Stimulated activated CD4-positive, alpha-beta T cell treated with anti-CD3 and anti-CD28 coated beads, Interleukin-15, amount 100 ng/mL, for 24 hours (primary cell): ENCODE measurements at places on chromosomes 13 and 19.

- DNase-seq = no peak
Measured at GRCh38 chr13:44437356-44438233, 64.0 kb downstream of the SERP2 start.

DNA sequence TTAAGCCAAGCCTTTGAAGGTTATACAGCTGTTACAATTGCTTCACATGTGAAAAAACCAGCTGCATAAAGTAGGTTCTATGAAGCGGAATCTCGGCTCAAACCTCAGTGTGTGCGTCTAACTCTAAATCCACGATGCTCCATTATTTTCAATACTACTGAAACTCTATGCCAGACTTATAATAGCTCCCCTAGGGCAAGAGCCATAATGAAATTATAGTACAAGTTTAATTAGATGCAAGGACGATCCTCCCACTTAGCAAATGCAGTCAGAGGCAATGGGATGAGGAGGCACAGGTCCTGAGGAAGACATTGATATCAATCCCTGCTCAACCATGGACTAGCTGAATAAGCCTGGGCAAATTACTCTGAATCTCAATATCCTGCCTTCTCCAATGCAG lies 31.1 kb downstream of the SLC7A1 start:
- no peak for DNase-seq

- DNase-seq = peak; percentile 72
Measured at GRCh38 chr13:28100150-28101121, at the start of gene FLT3. FLT3 (minus strand) TSS chr13:28100576; CDS start chr13:28100510, 66 bp downstream.

GRCh38 chr13:102878481-102878880 lies 32.6 kb downstream of the ERCC5 start:
- no peak for DNase-seq

DNA sequence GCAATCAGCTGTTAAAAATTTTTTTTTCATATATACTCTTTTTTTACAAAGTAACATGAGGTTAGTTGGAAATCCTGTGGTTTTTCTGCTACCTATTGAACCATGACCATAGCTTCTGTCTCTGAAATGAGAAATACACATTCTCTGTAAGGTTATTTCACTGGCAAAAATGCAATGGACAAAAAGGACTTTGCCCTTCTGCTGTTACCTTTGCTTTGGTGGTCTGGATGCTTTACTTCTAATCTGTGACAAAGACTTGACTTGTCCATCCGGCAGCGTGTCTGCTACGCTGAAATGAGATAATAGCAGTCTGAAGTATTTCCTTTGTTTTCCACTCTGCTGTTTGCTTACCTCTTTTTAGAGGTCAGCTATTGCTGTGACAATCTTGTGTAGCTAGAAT lies 412.8 kb downstream of the SLITRK6 start:
- no peak for DNase-seq

DNA sequence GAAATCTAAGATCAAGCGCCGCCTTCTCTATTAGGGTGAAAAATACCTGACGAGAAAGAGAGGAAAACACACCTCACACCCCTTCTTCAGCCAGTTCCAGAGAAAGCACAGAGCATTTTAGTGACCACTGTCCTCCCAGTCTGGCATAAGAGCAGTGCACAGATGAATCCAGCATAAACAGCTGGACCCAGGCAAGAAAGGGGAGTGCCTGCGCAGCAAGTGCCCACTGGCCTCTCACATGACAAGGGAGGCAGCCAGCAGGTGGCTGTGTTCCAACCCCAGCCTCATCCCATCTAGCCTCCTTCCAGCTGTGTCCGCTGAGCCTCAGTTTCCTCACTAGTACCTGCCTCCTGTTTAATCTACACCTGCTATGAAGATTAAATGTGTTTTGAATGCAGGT lies 8.0 kb downstream of the MED26 start:
- DNase-seq = no peak

- DNase-seq = no peak
Measured at GRCh38 chr13:61695147-61695546, 279.5 kb upstream of the PCDH20 start.

GRCh38 chr13:19182536-19182935 lies 912 bp upstream of the TUBA3C start:
- no peak for DNase-seq

DNA sequence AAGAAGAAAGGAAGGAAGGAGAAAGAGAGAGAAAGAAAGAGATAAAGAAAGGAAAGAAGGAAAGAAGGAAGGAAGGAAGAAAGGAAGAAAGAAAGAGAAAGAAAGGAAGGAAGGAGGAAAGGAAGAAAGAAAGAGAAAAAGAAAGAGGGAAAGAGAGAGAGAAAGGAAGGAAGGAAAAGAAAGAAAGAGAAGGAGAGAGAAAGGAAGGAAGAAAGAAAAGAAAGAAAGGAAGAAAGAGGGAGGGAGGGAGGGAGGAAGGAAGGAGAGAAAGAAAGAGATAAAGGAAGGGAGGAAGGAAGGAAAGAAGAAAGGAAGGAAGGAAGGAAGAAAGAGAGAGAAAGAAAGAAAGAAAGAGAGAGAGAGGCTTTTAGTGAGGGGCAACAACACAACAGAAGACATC lies 135.1 kb upstream of the VSTM2B start:
- no peak for DNase-seq

DNA sequence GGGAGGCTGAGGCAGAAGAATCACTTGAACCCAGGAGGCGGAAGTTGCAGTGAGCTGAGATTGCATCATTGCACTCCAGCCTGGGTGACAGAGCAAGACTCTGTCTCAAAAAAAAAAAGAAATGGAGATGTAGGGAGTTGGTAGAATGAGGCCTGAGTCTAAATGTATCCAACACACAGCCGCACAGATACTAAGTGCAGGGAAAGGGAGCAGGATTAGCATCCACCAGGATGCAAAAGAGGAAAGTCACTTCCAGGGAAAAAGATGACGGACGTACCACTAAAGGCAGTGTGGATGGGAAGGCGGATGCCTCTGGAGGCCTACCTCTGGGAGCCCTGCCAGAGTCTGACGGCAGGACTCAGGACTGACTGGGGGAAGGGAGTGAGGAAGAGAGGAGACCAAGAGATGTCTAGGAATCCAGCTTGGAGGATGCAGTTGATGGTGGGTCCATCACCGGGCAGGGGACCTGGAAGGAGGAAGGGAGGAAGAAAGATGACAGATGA lies 6.8 kb downstream of the FAM98C start:
- no peak for DNase-seq

GRCh38 chr13:96527497-96527896 lies 437.6 kb downstream of the HS6ST3 start:
- DNase-seq = no peak

GRCh38 chr13:26881154-26881553 lies 120.6 kb upstream of the GPR12 start:
- no peak for DNase-seq

DNA sequence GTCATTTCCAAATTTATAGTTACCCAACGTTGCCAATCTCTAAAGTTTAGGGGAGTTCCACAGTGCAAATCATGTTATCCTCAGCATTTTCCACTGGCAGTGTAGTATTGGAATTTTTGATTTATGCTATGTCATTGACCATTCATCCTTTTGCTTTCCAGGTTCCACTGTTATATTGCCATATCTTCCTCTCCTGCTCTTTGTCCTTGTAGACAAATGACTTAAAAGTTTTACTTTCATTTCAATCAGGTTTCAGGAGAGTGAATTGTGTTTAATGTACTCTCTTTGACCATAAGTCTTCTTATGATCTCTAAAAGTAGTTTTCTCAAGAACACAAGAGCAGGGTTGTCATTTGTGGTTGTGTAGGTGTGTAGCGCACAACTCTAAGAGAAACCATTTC lies 274.6 kb downstream of the COG6 start:
- DNase-seq = no peak

DNA sequence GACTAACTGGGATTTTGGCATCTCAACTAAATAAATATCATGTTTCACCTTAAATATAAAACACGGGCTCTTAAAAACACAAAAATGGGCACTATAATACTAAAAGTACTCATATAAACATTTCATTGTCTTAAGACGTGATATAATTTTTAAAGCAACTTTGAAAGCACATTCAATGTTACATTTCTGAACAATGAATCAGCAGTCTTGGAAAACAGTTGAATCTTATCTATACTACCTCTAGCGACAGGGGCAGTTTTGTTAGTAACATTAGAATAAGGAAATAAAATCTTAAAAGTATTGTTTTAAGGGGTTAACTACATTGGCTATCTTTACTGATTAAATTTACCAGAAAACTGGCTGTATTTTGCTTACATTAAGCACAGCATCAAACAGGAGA lies 156.9 kb downstream of the UGGT2 start:
- DNase-seq = no peak

DNA sequence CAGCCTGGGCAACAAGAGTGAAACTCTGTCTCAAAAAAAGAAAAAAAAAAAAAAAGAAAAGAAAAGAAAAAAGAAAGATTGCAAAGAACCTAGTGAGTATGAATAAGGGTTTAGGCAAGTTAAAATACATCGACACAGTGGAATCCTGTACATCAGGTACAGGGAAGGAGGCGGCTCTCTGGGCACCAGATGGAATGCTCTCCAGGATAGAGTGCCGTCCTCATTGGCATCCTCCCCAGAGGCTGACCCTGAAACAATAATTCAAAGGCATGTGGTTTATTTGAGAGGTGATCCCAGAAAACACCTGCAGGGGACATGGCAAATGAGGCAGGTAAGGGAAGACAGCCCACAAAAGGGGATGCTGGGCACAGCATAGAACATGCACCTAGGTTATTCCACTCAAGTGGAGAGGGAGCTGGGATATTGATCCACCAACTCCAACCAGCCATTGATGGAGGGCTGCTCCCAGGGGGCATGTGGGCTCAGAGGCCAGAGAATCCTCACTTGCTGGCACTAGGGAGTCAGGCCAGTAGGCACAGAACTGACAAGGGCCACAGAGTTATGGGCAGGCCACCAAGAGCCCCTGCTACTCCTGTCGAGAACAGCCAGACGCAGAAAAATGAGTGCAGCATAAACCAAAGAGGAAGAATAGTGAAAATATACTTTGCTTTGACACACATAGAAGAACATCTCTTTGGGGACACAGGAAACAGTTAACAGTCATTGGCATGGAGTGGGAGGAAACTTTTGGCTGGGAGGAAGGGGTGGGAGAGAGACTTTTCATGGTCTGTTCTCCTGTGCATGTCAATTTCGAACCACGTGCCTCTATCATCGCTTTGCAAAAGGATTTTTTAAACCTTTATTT lies 4.2 kb downstream of the TSPAN16 start:
- no peak for DNase-seq

GRCh38 chr13:50511877-50512341 lies 331.6 kb downstream of the DLEU7 start:
- no peak for DNase-seq

- no peak for DNase-seq
Measured at GRCh38 chr19:14868497-14868896, 17.4 kb downstream of the OR7A17 start.

DNA sequence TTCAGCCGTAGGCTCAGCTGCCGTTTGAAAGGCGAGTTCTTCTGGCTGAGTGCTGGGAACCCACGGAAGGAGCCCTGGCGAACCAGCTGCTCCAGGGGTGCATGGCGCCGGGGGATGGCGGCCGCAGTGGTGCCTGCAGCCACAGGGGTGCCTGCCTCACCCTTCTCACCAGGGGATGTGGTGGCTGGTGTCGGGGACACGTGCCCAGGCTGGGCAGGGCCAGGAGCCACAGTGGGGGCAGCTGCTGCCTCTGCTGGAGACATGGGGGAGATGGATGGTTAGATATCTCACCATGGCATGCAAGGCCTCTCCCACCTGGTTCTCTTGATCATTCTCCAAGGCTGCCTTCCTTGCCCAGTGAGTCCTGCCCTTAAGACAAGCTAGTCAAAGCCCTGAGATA lies 17.1 kb downstream of the NUMBL start:
- DNase-seq = no peak

- DNase-seq = no peak
Measured at GRCh38 chr13:57682128-57682716, 50.7 kb downstream of the PCDH17 start.

DNA sequence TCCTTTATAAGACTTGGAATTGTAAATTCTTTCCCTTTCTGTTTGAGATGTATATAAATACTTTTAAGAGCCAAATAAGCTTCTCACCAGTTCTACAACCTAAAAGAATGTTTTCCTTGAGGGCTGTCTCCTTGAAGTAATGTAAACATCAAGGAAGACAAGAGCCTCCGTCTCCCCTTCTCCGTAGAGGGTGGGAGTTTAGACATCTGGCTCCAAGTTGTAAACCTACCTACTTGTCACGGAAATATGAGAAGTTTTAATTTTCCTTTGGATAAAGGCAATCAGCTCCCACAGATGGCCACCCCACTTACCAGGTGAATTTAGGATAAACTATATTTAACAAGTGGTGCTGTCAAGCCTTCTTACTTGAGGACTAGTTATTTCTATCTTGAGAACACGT lies 237.9 kb downstream of the NALCN start:
- no peak for DNase-seq

- DNase-seq = no peak
Measured at GRCh38 chr19:29259867-29260281, 46.9 kb upstream of the UQCRFS1 start.

DNA sequence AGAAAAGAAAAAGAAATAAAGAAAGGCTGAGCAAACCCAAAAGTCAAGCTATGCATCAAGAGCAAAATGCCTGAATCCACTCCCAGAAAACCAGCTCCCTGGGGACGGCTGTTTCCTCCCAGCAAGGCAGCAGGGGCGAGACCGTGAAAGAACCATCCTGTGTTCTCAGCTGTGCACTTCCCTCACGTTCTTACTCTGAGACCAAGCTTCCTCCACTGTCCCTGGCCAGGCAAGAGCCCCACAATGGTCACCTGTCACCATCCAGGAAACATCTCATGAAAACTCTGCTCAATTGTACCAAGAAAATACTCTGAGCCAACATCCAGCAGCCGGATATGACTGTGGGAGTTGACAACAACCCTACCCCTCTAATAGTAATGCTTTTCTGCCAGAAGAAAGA lies 22.9 kb downstream of the RAB20 start:
- DNase-seq = no peak

GRCh38 chr19:22600690-22601648 lies 33.2 kb upstream of the ZNF492 start:
- no peak for DNase-seq

GRCh38 chr19:18731562-18732008 lies 48.1 kb downstream of the CRTC1 start:
- DNase-seq = peak; percentile 10

GRCh38 chr13:95185851-95186250 lies 115.4 kb downstream of the ABCC4 start:
- peak; percentile 40 for DNase-seq

DNA sequence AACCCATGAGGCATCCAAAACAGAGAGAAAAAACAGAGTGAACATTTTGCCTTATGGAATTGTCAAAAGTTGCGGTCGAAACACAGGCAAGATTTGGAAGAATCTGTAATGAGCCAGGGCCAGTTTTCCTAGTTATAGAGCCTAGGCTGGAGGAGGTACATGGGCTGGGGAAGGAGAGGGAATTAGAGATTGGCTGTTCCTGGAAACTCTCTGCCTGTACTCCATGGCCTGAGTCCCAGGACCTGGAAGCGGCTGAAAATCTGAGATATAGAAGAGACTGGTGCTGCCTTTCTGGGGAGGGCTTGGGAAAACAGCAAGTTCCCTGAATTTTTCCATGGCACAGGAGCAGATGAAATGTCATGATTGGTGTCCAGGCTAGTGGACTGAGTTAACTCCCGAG lies 122.8 kb upstream of the KLF12 start:
- DNase-seq = no peak

- DNase-seq = no peak
Measured at GRCh38 chr13:39600766-39601165, 2.2 kb downstream of the LHFPL6 start.

- no peak for DNase-seq
Measured at GRCh38 chr13:85411591-85411990, 387.6 kb downstream of the SLITRK6 start.

- no peak for DNase-seq
Measured at GRCh38 chr13:28041031-28041461, 52.6 kb upstream of the URAD start.

GRCh38 chr19:14022469-14022868 lies 5.5 kb upstream of the RLN3 start:
- no peak for DNase-seq

- no peak for DNase-seq
Measured at GRCh38 chr13:59340151-59340550, 823.6 kb downstream of the DIAPH3 start.
